Adrenal gland (tissue), 19 donors: ENCODE measurements at places on chromosomes 2 and 18. TPM values are rescaled to one million over a fixed set of nuclear protein-coding genes. Genes with fewer than 3 reads are reported as not detected.

- H3K4me3 ChIP-seq: no peak overlapping the region
- H3K4me1 ChIP-seq: peaks cover 4% of the 10 kb centered on the region
- H3K27me3 ChIP-seq: no peaks in the 10 kb centered on the region
- no peaks in the 10 kb centered on the region for H3K36me3 ChIP-seq
- H3K27ac ChIP-seq: no peak overlapping the region
Measured at GRCh38 chr18:24400587-24400986, 3.0 kb upstream of the OSBPL1A start.

- H3K4me3 ChIP-seq: no peak overlapping the region
- no peaks in the 10 kb centered on the region for H3K36me3 ChIP-seq
- H3K4me1 ChIP-seq: no peaks in the 10 kb centered on the region
- H3K27ac ChIP-seq: no peak overlapping the region
- no peaks in the 10 kb centered on the region for H3K27me3 ChIP-seq
Measured at GRCh38 chr2:112155331-112156151, 17.4 kb downstream of the FBLN7 start.

GRCh38 chr18:31398191-31398590 is 21.6 kb downstream of the DSG4 start:
- no peak for DNase-seq
- no peaks in the 10 kb centered on the region for H3K4me1 ChIP-seq
- no peaks in the 10 kb centered on the region for H3K27me3 ChIP-seq

DNA sequence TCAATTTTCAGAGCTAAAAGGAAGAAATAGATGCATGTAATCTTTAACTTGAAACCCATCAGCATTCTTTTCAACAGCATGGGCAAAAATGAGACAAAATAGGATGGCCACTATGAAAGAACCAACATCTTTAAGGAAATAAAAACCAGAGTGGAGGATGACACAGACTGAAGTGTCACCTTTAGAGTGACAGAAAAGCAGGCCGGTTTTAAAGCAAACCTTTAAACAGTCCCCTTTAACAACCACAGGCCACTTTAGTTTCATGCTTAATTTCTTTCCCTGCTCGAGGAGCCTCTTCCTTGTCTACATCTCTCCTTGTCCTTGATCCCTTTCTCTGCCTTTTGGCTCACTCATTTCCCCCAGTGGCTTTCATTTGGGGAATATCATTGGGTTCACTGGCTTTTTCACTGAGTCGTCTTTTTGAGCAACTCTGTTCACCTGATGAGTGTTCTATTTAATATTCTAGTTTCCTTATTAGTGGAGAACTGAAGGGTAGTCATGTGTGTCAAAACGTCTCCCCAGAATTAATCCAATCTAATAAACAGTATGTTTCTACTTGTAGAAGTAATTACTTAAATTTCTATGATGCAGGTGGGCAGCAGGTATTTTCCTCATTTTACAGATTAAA is 72.5 kb downstream of the DOCK10 start:
- peaks cover 6% of the 10 kb centered on the region for H3K4me1 ChIP-seq
- H3K36me3 ChIP-seq: no peaks in the 10 kb centered on the region
- no peak overlapping the region for H3K4me3 ChIP-seq
- H3K27ac ChIP-seq: no peak overlapping the region
- no peaks in the 10 kb centered on the region for H3K27me3 ChIP-seq
- no peak for DNase-seq

DNA sequence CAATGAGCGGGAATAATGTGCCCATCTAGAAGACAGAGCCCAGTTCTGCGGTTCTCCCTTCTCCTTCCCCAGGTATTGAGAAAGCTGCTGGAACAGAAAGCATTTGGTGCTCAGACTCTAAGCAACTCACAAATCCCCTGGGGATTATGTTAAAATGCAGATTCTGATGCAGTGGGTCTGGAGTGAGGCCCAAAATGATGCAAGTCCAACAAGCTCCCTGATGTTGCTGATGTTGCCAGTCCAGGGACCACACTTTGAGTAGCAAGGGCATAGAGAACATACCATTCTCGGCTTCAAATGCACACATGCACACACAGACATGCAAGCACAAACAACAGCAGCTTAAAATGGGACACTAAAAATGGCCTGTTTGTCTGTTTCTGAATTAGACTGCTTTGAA is 274.8 kb upstream of the NCKAP5 start:
- no peak overlapping the region for H3K27ac ChIP-seq
- H3K27me3 ChIP-seq: peaks cover 5% of the 10 kb centered on the region
- DNase-seq: no peak
- H3K4me1 ChIP-seq: no peaks in the 10 kb centered on the region
- H3K36me3 ChIP-seq: no peaks in the 10 kb centered on the region

- H3K4me3 ChIP-seq: no peak overlapping the region
- no peak overlapping the region for H3K27ac ChIP-seq
- no peaks in the 10 kb centered on the region for H3K36me3 ChIP-seq
- DNase-seq: no peak
- no peaks in the 10 kb centered on the region for H3K4me1 ChIP-seq
Measured at GRCh38 chr2:45068571-45069140, 59.4 kb upstream of the SIX2 start.

Gene OSBPL6
- 1.3 TPM for total RNA-seq

Gene NBAS
- total RNA-seq: 46.8 TPM

Gene ZNF892
- 1.4 TPM for total RNA-seq
